ENCODE measurements at places on chromosomes 5 and 9.

DNA sequence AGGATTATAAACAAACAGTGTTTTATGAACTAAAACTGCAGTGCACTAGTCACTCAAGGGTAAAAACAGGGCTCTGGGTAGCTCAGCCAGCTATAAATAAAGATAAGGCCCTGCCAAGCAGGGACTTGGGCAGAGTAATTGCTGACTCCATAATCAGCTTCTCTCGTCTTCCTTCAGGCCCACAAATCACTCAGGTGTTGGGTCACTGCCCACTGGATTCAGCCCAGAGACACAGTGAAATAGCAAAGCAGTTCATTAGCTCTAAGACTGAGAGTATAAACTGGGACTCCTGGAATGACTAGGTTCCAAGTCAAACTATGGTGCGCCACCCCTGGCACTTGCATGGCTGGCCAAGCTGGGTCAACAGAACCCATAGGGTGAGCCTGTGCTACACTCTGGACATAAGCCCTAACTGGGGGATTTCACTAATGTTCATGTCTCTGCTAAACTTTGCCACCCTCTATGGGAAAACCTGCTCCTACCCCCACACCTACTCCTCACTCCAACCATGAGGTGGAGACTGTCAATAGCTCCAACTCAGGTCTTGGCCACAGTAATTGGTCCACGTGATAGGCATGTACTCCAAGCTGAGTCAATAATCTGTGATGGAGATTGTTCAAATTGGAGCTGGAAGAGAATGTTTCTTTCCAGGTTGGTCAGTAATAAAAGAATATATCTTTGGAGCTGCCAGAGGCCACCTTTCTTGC lies 158.5 kb downstream of the SLIT3 start:
- DNase-seq, result no peak

DNA sequence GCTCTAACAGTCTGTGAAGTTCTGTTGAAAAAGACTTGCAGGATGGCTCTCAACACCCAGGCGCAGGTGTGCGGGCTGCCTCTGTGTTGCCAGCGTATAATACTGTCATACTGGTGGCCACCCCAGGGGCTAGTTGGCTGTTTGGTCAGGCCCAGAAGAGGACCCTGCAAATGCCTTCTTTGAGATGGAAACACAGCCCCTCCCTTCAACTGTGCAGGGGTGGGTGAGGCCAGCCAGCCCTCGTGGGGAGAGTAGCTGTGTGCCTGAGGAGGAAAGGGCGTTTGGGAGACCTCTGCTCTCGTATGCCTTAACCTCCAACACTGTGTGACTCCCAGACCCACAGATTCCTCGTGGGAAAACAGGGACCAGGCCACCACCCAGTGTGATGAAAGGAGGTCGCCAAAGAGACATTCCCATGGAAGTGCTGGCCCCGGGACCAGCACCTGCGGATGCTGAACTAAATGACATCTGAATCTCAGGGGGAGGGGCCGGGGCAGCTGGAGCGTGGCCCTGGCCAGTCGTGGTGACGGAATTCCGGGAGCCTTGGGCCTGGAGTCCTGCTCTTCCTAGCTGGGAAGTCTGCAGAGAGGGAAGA lies 11.3 kb upstream of the SCGB3A1 start:
- DNase-seq, result no peak

GRCh38 chr5:127776477-127776876 lies 73.3 kb downstream of the CCDC192 start:
- no peak for DNase-seq

- no peak for DNase-seq
Measured at GRCh38 chr9:126290871-126291270, 35.8 kb upstream of the MVB12B start.

- no peak for DNase-seq
Measured at GRCh38 chr5:4275232-4275631, 679.6 kb downstream of the IRX1 start.

DNA sequence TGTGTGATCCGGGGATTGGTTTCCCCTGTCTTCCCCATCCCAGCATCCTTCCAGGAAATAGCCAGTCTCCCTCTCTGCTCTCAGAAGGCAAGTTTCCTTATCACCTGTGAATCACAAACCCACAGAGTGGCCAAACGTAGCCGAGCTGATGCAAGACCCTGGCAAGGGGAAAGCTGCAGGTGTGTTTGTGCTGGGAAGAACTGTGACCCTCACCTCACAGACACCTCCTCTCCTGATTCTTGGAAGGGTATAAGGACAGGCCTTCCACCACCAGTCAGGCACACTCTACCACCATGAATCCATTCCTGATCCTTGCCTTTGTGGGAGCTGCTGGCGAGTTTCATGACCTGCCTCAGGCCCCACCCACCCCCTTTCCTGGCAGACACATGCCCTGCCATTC lies at the start of gene PRSS3:
PRSS3 (plus strand) TSS at position 281 of the 400 bp plus-strand sequence; CDS start at position 294, 13 bp downstream.
- DNase-seq, result no peak

- no peak for DNase-seq
Measured at GRCh38 chr5:53087171-53087570, 22.4 kb downstream of the MOCS2 start.

- DNase-seq, result no peak
Measured at GRCh38 chr5:99105216-99105615, 176.4 kb upstream of the CHD1 start.

- no peak for DNase-seq
Measured at GRCh38 chr5:61850696-61851095, 455.3 kb upstream of the KIF2A start.

GRCh38 chr9:87528969-87529368 lies 31.3 kb downstream of the DAPK1 start:
- no peak for DNase-seq

DNA sequence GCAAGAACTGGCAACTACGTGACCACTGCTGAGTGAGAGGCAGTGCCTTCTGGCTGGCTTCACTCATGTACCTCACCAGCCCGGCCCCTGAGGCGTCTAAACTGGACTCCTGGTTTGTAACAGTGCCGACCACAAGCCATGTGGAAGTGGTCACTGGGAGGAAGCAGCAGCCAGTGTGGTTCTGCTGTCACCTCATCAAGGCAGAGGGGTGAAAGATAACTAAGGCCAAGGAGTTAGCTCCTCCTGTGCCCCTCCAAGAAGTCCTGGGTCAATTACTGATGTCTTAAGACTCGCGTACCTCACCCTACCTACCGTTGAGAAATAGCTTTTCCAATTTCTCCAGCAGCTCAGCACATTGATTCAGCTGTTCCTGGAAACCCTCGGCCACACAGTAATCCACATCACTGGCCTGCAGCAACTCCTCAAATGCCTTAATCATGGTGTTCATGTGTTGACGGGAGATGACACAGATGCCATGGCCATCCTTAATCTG lies 142.9 kb downstream of the CDK5RAP2 start:
- no peak for DNase-seq

Measured in NCI-H1436 treated with DMSO at 0.1 percent for 48 hours (cell line).